Neural crest cell (in vitro differentiated cells): ENCODE measurements at places on chromosomes 16 and 17.

DNA sequence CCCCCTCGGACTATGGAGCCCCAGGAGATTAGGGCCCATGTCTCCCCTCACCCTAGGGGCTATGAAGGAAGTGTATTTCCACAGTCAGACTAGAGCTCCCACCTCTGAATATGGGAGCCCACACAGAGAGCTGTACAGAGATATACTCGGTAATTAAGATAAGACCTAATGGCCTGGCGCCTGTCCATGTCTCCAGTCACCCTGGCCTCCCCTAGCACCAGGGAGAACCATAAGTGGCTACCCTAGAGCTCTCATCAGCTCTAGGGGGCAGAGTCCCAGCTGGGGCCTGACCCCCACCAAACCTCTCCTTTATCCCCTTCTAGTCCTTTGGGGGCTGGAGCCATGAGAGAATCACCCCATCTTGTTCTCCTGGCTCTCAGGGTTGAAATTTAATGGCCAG, 2.4 kb downstream of the TMEM101 start:
- H3K4me3 ChIP-seq: peak overlapping the region; percentile 99
- H3K36me3 ChIP-seq: peaks cover 2% of the 10 kb centered on the region
- H3K27me3 ChIP-seq: peaks cover 9% of the 10 kb centered on the region
- DNase-seq: no peak

DNA sequence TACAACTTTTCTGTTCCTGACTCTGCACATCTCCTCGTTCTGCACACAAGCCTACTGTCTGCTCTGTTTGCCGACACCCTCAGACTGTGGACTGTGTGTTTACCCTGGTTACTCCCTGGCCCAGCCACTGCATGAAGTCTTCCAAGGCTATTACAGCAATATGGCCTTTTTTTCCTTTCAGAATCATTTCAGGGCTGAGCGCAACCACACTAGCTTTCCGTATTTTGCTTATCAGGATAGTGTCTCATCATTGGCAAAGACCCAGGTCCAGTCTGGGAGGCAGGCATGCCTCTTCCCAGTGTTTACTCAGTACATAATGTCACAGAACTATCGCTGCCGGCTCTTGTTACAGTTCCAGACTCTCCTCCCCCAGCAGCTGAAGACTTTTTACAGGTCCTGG, 10.1 kb downstream of the DNAH9 start:
- H3K27me3 ChIP-seq: no peaks in the 10 kb centered on the region
- H3K27ac ChIP-seq: peak overlapping the region; percentile 46
- no peak overlapping the region for H3K4me3 ChIP-seq
- H3K4me1 ChIP-seq: peaks cover 7% of the 10 kb centered on the region
- H3K36me3 ChIP-seq: no peaks in the 10 kb centered on the region

GRCh38 chr16:80265624-80266306, 275.0 kb upstream of the DYNLRB2 start:
- H3K4me3 ChIP-seq: no peak overlapping the region
- no peaks in the 10 kb centered on the region for H3K36me3 ChIP-seq
- no peak overlapping the region for H3K27ac ChIP-seq
- H3K4me1 ChIP-seq: peaks cover 22% of the 10 kb centered on the region

DNA sequence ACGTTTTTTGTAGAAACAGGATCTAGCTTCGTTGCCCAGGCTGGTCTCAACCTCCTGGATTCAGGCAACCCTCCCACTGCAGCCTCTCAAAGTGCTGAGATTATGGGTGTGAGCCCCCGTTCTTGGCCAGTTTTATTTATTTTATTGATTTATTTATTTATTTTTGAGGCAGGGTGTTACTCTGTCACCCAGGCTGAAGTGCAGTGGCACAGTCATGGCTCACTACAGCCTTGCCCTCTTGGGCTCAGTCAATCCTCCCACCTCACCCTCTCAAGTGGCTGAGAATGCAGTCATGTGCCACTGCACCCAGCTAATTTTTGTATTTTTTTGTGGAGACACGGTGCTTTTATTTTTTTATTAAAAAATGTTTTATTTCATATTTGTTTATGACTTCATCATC, 79.9 kb upstream of the ATF7IP2 start:
- H3K27me3 ChIP-seq: no peaks in the 10 kb centered on the region
- H3K4me3 ChIP-seq: no peak overlapping the region
- no peaks in the 10 kb centered on the region for H3K36me3 ChIP-seq
- no peaks in the 10 kb centered on the region for H3K4me1 ChIP-seq
- no peak overlapping the region for H3K27ac ChIP-seq

GRCh38 chr17:32187271-32187670, 45.0 kb downstream of the RHOT1 start:
- no peaks in the 10 kb centered on the region for H3K4me1 ChIP-seq
- no peak overlapping the region for H3K27ac ChIP-seq
- H3K27me3 ChIP-seq: no peaks in the 10 kb centered on the region

DNA sequence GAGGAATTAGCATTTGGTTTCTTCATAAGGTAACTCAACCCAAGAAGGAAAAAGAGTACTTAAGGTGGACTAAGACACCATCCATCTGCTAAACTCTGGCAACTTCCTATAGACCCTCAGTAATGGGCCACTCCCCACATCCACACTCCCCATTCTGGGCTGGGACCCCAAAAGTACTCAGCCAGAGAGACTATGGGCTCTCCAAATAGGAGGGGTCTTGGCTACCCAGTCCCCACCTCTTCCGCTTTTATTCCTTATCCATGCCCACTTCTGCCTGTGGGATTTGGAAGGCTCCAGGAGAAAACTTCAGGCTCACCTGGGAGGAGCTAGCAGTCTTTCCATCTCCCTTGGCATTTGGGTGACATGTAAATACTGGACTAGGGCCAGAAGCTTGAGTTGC, 164.5 kb upstream of the CCL2 start:
- H3K4me3 ChIP-seq: no peak overlapping the region
- H3K27me3 ChIP-seq: peaks cover 30% of the 10 kb centered on the region
- H3K36me3 ChIP-seq: no peaks in the 10 kb centered on the region
- H3K4me1 ChIP-seq: no peaks in the 10 kb centered on the region

GRCh38 chr16:1327619-1327947, 5.9 kb upstream of the BAIAP3 start:
- no peak overlapping the region for H3K27ac ChIP-seq
- peaks cover 12% of the 10 kb centered on the region for H3K4me1 ChIP-seq
- H3K36me3 ChIP-seq: peaks cover 10% of the 10 kb centered on the region
- H3K27me3 ChIP-seq: peaks cover 31% of the 10 kb centered on the region
